ENCODE measurements at places on chromosomes 2 and 18.
A peak's percentile ranks its signal among the peaks of the same experiment; 100 is the strongest.

GRCh38 chr2:162029287-162029901, 44.6 kb downstream of the DPP4 start:
- DNase-seq, result no peak

DNA sequence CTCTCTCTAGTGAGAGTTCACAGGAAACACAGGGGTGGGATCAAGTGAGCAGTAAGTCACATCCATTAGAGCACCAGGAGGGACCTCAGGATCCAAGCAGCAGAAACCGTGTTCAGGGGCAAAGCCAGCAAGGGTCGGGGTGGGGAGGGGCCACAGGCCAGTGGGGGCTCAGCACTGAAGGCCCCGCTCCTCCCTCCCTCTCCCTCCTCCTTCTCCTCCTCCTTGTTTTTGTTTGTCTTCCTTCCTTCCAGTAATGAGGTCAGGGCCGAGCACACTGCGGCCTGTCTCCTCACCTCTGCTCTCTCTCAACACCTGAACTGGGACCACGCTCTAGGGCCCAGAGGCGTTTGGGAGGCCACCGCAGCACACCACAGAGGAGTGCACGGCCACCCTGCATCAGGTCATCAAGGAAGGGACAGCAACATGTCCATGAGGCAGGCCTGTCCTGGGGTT, 20.9 kb downstream of the MTERF4 start:
- DNase-seq, result no peak

- DNase-seq, result no peak
Observed at GRCh38 chr2:211367293-211367692, 810.9 kb downstream of the CPS1 start.

- no peak for DNase-seq
Observed at GRCh38 chr18:61765097-61765496, 127.7 kb downstream of the RNF152 start.

- no peak for DNase-seq
Observed at GRCh38 chr2:10223932-10224720, 78.6 kb upstream of the HPCAL1 start.

- no peak for DNase-seq
Observed at GRCh38 chr2:71528749-71529148, 75.4 kb downstream of the DYSF start.

GRCh38 chr2:3097804-3098203, 279.8 kb downstream of the EIPR1 start:
- no peak for DNase-seq

- DNase-seq, result peak; percentile 91
Observed at GRCh38 chr18:68714712-68715496, at the start of gene TMX3. Gene TMX3, minus strand, starts transcription at chr18:68715108. Its CDS starts 127 bp downstream, at chr18:68714981.

DNA sequence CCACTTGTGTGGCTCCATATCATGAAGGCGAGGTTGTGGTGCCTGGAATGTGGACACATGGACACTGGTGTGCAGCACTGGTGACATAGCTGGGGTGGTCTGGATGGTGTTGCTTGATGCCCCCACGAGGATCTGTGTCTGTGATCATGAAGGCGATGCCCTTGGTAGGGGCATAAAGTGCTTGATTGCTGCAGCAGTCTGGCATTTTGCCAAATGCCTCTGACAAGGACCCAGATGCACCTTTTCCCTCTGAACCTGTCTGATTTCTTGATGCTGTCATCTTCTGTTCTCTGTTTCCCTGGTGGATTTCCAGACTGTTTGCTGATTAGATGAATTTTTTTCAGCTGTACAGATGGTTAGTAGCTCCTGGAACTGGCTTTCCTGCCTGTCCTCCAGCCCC, 752.0 kb upstream of the HS6ST1 start:
- no peak for DNase-seq

DNA sequence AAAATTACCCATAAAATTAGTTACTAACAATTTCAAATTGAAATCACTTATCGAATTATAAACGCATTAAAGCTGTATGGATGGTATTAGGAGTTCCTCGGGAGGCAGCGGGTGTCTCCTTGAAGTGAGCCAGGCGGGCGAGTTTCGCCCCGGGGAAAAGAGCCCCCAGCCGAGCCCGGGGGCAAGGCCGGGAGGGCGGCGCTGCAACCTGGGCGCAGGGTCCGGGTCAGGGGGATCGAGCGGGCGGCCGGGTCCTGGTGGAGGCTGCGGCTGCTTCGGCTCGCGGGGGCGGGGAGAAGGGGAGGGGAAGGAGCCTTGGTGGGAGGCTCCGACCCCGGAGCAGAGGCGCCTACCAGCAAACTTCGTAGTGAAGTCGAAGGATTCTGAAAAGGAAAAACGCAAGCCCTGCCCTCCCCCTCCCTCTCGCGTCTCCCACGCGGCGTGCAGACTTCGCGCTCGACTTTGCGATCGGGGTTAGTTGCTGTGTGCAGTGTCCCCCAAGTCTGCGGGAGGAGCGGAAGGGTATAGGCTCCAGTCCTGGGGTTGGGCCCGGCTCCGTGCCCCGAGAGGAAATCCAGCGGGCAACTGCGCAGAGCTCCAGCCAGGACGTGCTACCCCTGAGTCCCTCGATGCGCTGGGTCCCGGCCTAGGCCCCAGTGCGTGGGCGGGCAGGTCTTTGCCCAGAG, 140.8 kb downstream of the MEIS1 start:
- DNase-seq, result no peak

GRCh38 chr18:5057386-5058348, 139.4 kb downstream of the AKAIN1 start:
- DNase-seq, result peak; percentile 28

GRCh38 chr2:113209011-113209645, 35.4 kb downstream of the PSD4 start:
- DNase-seq, result no peak

- DNase-seq, result no peak
Observed at GRCh38 chr18:10140461-10141282, 226.9 kb downstream of the VAPA start.

DNA sequence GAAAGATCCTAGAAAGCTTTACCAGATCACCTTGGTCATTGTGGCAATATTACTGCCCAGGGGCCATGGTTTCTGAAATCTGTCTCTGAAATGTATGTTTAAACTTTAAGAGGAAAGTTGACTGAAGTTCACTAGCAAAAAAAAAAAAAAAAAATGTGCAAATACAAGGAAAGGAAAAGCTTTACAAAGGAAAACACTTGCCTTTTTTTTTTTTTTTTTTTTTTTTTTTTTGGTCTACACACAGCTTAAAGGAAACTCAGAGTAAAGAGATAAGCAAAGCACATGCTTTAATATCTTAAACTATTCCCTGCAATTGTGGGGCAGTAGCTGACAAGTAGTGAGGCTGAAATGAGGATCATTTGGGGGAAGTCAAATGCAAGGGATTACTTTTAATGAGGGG, 174.2 kb upstream of the EPAS1 start:
- no peak for DNase-seq

DNA sequence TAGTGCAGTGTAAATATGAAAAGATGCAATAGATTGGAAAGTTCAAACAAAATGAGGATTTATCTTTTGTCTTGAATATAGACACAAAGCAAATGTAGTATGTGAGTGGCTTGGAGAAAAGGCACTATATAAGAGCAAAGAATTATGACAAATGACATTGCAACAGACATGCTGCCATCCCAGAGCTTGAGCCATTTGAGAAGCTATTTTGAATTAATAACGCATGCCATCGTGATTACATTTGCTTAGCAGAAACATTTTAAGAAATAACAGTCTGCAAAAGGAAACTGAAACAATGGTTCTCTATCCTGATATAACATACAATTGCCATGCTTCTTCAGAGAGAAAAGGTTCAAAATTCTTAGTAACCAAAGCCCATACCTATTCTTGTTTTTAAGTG, 677.1 kb downstream of the ZEB2 start:
- no peak for DNase-seq

DNA sequence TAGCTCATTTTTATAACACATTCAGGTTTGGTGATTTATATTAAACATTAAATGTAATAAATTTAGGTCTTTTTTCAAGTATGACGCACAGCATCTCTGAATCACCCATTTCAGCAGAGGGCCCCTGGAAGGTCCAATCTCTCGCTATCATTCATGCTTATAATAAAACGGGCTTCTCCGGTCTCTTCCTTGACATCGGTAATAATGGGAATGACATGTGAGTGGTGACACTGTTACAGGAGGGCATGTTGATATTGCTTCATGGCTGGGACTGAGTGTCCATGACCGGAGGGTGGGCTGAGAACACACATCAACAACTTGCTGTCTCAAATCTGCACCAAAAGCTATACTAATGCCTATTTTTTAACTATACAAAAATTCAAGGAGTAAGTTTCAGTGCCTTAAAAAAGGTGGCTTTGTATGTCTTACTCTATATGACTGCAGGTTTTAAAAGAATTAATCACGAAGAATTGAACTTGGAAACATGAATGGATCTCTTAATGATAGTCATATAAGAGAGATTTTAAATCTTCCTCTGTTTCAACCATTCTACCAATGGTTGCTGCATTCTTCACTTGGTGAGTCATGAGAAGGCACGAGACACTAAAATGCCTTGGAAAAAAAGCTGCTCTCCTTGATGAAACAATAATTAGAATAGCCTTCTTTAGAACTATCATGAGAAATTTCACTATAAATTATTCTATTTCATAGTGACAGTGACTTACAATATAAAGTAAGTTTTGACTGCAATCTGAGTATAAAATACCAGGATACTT, 101.9 kb upstream of the NRP2 start:
- DNase-seq, result no peak

DNA sequence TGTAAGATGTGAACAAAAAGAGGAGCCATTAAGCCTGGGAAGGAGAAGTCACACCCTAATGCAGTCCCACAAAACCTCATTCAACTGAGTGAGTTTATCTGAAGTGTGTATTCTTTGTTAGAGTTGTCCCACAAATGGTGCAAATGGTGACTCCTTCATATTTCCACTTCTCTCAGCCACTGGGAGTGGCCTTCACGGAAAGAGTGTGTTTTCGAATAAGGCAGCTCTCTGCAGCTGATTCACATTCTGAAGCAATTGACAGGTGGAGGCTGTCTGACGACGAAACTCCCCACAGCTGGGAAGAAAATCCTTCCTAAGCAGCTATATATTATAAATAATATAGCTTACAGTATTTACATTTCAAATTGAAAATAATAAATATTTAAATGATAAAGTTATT, 318.8 kb upstream of the TMEFF2 start:
- DNase-seq, result no peak

- no peak for DNase-seq
Observed at GRCh38 chr2:38159191-38159590, 83.2 kb upstream of the CYP1B1 start.

DNA sequence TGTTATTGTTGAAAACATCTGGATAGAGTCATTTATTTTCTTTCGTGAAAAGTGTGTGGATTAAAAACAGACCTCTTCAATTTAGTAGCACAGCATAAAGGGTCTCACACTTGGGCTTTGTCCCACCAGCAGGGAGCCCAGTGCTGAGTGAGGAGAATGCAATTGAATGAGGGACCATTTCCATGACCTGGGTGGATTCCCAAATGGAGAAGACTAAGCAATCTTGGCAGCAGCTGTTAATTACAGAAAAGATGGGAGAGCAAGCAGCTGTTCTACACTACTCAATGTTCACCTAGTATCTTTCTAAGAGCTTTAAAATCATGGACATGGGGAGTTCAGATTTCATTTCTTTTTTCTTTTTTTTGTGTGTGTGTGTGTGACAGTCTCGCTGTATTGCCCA, 121.8 kb upstream of the FN1 start:
- DNase-seq, result no peak

DNA sequence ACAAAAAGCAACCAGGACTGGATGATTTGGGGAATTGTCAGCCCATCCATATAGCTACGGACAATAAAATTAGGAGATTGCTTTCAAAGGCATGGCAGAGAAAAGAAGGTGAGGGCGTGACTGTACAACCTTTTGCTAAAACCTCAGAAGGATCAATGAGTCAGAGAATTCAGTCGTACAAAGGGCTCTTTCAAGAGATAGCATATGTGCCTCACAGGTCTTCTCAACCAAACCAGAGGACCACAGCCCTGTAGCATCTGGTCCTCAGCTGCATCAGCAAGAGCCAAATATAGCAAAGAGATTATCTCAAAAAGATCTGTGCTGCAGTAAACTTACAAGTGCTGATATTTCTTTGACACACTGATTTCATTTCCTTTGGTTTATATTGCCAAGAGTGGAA, 149.9 kb upstream of the RAB6C start:
- DNase-seq, result no peak

DNA sequence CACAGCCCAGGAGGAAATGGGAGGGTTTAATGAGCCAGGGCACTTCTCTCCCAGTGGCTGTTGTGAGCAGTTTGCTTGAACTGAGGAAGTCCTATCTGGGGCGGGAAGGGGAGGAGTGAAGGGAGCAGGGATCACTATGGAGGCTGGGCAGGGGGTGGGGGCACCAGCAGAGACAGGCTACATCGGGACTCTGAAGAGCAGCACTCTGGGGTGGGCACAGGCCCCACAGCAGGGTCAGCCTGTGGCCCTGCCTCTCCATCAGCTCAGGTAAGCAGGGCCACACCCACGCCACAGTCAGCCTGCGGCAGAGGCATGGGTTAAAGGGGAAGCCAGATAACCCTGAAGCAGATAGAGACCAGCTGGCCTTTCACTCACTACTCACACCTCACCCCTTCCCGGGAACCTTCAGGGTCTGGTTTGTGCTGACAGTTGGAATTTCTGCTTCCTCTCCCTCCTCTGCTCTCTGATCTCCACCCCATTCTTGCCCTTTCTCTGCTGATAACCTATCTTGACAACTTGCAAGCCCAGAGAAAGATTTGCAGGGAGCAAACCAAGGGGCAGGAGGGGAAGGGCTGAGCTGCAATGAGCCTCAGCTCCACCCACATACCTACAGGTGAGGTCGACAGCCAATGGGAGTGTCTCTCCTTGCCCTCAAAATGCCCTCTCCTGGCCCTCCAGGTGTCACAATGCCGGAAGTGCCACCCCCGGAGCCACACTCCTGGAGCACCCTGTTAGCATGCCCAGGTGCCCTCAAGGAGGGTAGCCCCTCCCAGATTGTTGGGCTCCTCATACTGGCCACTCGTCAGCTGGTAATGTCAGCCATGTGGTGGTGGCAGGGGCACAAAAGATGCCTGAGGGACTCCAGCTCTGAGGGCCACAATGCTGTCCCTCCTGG, 3.7 kb downstream of the SIGLEC15 start:
- DNase-seq, result no peak

- no peak for DNase-seq
Observed at GRCh38 chr2:181780047-181780651, 99.8 kb upstream of the NEUROD1 start.

GRCh38 chr18:43620936-43621335, 343.6 kb upstream of the SYT4 start:
- no peak for DNase-seq

GRCh38 chr18:58922995-58923394, 58.3 kb downstream of the ZNF532 start:
- no peak for DNase-seq
